ENCODE measurements at places on chromosomes 3 and 15.

DNA sequence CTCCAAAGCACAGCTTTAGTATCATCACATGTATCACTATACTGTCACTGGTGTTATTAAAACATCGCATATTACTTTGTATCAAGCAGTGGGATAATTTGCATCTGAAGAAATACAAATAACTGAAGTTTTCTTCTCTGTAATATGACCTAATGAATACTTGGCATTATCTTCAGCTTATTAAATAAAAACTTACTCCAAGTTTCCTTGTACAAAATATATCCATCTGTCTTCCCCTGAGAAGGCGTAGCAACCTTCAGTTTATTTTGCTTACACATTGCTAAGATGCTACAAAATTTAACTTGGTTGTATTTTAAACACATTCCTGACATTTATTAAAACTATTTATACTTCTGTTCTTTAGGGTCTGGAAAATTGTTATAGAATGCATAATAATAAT, 13.7 kb downstream of the FGF7 start:
- DNase-seq, result no peak

- DNase-seq, result no peak
Observed at GRCh38 chr3:189773056-189773455, 141.9 kb downstream of the TP63 start.

DNA sequence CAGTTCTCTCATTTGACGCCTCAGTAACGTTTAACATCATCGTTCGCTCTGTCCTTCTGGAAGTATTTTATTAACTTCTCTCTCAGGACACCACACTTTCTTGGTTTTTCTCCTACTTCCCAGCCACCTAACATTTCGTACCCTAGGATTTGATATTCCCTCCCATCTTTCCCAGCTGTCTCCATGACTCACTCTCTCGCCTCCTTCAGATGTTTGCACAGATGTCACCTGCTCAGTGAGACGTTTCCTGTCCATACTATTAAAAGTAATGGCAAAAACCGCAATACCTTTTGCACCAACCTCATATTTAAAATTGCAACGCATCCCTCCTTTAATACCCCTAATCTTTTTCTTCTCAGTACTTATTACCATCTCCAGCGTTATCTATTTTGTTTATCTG, 62.1 kb upstream of the SPRED1 start:
- no peak for DNase-seq

GRCh38 chr3:164458986-164459385, 619.3 kb downstream of the SI start:
- no peak for DNase-seq

DNA sequence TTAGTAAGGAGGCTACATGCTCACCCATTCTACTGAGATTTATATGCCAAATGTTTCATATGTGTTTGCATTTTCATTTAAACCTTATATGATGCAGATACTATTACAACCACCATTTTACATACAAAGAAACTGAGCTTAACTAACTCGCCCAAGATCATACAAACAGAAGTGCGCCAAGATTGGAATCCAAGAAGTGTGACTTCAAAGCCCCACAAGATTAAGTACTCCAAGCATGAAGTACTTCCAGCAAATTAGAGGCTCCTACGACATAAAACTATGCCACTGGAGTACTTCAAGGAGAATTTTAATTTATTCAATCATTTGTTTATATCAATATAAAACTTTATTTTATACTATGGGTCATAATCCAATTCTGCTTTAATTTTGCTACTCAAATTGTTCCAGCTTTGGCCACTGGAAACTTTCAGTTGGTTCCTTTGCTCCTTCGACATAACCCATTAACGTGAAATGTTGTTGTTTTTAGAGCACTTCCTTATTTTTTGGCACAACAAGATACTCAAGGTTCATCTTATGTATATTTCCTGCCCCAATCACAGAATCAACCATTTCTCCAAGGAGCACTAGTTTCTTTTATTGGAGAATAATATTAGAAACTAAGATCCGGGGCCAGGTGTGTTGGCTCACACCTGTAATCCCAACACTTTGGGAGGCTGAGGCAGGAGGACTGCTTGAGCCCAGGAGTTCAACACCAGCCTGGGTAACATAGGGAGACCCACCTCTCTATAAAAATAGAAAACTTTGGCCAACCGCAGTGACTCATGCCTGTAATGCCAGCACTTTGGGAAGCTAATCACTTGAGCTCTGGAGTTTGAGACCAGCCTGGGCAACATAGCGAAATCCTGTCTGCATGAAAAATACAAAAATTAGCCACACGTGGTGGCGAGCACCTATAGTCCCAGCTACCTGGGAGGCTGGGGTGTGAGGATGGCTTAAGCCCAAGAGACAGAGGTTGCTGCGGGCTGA, 10.4 kb downstream of the INO80 start:
- no peak for DNase-seq

- DNase-seq, result no peak
Observed at GRCh38 chr3:57230006-57230405, 2.5 kb downstream of the APPL1 start.

GRCh38 chr15:21261396-21261964, 178.8 kb downstream of the POTEB3 start:
- DNase-seq, result peak; percentile 41

- no peak for DNase-seq
Observed at GRCh38 chr3:25563601-25564000, 101.1 kb downstream of the TOP2B start.

GRCh38 chr3:46699676-46700523, 1.3 kb upstream of the TMIE start:
- peak; percentile 79 for DNase-seq

GRCh38 chr15:91867581-91868026, 14.1 kb downstream of the SLCO3A1 start:
- peak; percentile 78 for DNase-seq

GRCh38 chr3:87436781-87437543, 160.6 kb upstream of the POU1F1 start:
- DNase-seq, result no peak

- no peak for DNase-seq
Observed at GRCh38 chr3:89266074-89266473, 158.7 kb downstream of the EPHA3 start.

Data from Right ventricle myocardium superior (tissue), 1 donor.